Vagina (tissue), 2 donors: ENCODE measurements at places on chromosomes 12 and 14. TPM values are rescaled to one million over a fixed set of nuclear protein-coding genes. Genes with fewer than 3 reads are reported as not detected.

- DNase-seq, result no peak
Observed at GRCh38 chr14:74459289-74459946, 33.4 kb upstream of the SYNDIG1L start.

DNA sequence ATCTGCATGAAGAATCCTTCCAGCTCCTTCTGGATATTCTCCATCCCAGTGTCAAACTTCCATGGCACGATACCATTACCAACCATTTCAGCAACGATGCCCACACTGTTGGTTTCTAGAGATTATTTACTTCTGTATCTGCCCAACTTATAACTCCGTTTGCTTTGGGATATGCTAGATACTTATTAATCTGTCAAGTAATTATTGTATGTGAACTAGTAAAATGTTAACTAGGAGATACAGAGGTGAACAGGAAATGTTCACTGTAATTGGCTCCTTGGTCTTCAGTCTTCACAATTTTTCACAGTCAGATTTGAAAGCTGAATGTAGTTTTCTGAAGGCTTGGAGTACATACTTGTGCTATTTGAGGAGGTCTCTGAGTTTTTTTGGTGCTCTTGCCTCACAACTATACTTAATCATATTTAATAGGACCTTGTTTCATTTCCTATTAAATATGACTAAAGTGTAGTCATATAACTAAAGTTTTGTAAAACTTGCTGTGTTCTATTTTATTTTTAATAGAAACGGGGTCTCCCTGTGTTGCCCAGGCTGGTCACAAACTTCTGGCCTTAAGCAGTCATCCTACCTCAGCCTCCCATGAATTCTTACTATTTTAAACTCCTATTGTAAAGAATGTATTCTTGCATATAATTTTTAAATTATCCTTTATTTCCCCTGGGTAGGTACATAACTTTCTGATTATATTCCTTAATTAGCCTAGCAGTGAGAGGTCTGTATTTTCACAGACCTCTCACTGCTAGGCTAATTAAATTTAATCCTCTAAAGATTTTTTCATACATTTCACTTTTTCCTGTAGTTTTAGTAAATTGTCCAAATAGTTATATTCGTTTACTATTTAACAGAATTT, 79.7 kb downstream of the FGD4 start:
- DNase-seq, result no peak

DNA sequence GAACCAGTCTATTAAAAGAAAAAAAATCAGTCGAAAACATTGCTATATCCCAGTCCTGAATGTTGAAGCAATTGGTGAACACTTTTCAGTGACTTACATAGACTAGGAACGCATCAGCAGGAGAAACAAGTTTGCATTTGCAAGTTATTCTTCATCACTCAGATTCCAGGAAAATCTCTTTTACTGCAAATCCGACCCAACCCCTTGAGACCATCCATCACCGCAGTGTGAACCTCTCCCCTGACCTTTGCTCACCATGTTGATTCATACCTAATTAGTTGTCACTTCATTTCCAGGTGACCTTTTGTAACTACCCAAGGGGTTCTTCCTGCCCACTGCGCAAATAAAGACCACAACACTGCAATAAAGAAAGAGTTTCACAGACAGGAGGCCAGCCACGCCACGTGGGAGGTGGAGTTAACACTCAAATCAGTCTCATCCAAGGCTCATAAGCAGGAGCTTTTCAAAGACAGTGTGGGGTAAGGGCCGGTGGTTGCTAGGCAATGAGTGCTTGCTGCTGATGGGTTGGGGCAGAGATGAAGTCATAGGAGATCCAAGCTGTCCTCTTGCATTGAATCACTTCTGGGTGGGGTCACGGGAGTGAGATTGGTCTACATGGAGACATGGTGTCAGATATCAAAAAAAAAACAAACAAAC, 241.3 kb upstream of the TMEM132C start:
- DNase-seq, result no peak

GRCh38 chr12:54360717-54361456, 3.4 kb downstream of the GPR84 start:
- DNase-seq, result no peak

GRCh38 chr12:107439026-107439738, 246.4 kb upstream of the PWP1 start:
- DNase-seq, result no peak

- no peak for DNase-seq
Observed at GRCh38 chr12:113766879-113767878, 198.9 kb downstream of the RBM19 start.

GRCh38 chr12:106147956-106148355, 9.2 kb upstream of the NUAK1 start:
- peak; percentile 58 for DNase-seq

GRCh38 chr12:46572644-46573346, 200.2 kb upstream of the SLC38A2 start:
- DNase-seq, result no peak

DNA sequence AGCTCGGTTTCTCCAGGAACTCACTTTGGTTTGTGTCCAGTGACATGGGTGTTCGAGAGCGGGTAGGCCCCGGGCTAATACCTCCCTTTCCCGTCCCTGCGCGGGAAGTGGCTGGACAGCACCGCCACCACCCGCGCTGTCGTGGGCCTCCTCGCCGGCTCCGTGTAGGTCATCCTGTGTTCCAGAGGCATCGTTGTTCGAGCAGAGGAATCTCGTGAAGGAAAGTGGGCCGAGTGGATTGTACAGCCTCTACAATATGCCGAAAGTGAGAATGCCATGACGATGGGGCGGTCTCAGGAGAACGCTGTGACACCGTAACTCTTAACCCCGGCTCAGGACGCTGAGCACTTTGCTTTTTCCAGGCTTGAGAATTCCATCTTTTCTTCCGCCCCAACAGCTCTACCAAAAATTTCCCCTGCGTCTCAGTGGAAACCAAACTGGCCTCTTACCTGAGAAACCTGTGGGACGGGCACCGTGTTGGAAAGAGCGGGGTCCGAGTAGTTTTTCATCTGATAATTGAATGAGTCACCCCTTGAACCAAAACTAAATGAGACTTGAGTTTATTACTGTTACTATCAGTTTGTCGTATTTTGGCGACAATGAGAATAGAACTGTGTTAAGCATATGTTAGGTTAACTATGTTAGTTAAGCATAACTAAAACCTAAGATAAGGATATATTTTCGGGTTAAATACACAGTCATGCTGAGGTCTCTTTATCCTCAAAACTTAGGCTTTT, 510 bp downstream of the EIF2S1 start:
- DNase-seq, result no peak

DNA sequence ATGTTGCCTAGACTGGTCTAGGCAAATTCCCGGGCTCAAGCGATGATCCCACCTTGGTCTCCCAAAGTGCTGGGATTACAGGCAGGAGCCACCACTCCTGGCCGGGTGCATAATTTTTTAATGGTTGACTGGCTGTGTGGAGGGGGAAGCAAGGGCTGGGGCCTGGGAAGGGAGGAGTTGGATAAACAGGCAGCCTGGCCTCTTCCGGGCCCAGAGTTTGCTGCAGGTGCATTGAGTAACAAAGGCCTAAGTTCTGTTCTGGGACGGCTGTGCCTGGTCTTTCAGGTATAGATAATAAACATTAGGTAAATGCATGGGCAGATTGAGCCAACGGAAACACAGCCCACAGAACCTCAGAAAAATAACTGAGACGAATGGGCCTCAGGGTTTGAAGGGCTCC, 191.3 kb upstream of the TBX3 start:
- DNase-seq, result no peak

- DNase-seq, result no peak
Observed at GRCh38 chr14:75427126-75427481, 718 bp upstream of the JDP2 start.

The BEGAIN gene
- 3.4 TPM for total RNA-seq

The FRMD6 gene
- 114 TPM for total RNA-seq

The USP44 gene
- 0.49 TPM for total RNA-seq

The KCNH3 gene
- total RNA-seq, result not detected

The ACTR10 gene
- total RNA-seq, result 42.2 TPM

The IL26 gene
- total RNA-seq, result not detected
